ENCODE measurements at places on chromosomes 13 and 19.

DNA sequence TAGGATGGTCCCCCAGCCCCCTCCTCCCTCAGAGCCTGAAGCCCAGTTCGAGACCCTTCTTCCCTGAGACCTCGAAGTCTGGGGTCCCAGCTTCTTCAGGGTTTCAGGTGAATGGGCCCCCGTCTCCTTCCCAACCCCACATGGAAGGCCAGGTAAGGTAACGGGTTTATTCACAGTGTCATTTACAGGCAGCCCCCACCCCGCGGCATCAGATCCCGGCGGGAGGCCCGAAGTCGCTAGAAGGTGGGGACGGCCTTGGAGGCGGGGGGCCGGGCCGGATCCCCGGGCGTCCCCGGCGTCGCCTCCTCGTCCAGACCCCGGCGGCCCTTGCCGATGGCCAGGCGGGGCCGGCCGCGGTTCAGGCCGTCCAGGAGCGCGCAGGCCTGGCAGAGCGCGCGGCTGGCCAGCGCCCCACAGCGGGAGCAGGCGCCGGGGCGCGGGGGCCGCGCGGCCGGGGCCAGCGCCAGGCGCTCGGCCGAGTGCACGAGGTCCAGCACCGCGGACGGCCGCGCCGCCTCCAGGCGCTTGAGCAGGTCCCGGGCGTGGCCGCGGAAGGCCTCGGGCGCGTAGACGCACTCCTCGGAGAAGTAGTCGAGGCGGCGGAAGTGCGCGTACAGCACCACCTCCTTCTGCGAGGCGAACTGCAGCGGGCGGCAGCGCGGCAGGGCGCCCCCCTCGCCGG, 9.7 kb downstream of the CTU1 start:
- no peak for DNase-seq

GRCh38 chr19:17831419-17831888, 10.1 kb upstream of the INSL3 start:
- no peak for DNase-seq

DNA sequence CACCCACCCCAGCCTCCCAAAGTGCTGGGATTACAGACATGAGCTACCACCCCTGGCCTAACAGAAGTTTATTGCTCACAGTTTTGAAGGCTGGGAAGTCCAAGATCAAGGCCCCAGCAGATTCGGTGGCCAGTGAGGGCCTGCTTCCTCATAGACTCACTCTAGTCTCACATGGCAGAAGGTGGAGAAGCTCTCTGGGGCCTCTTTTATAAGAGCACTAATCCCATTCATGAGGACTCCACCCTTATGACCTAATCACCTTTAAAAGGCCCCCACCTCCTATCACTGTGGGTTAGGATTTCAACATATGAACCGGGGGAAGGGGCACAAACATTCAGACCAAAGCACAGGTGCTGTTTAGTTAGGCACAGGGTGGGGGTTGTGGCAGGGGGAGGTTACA, 6.9 kb upstream of the SWSAP1 start:
- DNase-seq: no peak

DNA sequence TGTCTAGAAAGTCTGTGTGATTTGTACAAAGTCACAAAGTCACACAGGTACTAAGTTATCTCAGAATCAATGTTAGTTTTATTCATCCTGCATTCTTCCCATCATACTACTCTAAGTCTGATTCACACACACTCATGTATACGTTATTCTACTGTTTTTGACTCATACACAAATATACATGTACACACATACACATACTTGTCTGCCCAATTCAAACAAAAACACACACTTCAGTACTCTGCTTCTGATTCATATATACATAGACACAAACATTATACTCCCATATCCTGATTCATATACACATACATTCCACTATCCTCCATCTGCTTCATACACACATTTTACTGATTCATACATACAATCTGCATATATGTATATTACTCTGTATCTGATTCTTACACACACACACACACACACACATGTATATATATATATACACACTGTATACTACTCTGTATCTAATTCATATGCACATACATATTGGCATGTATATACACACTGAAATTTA, 69.3 kb downstream of the KLF12 start:
- DNase-seq: no peak

DNA sequence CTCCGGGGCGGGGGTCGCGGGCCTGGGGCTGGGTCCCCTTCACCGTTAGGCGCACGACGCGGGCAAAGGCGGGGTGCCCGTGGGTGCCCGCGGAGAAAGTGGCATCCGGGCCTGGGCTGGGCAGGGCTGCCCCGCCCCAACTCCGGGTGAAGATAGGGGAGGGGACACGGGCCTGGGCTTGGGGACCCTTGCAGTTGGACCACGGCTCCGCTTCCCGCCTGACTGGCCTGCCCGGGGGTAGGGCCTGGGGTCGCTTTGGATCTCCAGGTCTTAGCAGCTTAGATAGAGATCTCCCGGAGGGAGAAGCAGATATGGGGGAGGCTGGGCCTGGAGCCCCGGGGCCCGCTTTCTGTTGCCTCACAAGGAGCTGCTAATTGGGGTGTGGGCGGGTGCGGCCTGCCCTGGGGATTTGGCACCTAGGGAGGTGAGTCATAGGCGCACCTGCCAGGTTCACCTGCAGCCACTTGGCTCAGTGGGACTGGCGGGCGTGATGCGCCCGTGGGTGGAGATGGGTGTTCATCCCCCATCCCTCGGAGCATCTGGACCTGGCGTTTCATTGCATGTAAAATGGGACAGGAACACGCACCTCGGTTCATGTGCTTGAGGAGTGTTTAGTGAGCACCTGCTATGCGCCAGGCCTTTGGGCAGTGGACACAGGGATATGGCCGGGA, 585 bp downstream of the MAP1S start:
- no peak for DNase-seq

- no peak for DNase-seq
Observed at GRCh38 chr19:13294812-13295567, 144.8 kb downstream of the IER2 start.

- DNase-seq: no peak
Observed at GRCh38 chr13:106340249-106340648, 195.2 kb downstream of the EFNB2 start.

GRCh38 chr19:18274219-18274780, at the start of gene IQCN:
IQCN (minus strand) TSS chr19:18274452; CDS start chr19:18269478, 4,974 bp downstream.
- no peak for DNase-seq
